ENCODE measurements at places on chromosomes 5 and 9. TPM values are rescaled to one million over a fixed set of nuclear protein-coding genes. Genes with fewer than 3 reads are reported as not detected.

DNA sequence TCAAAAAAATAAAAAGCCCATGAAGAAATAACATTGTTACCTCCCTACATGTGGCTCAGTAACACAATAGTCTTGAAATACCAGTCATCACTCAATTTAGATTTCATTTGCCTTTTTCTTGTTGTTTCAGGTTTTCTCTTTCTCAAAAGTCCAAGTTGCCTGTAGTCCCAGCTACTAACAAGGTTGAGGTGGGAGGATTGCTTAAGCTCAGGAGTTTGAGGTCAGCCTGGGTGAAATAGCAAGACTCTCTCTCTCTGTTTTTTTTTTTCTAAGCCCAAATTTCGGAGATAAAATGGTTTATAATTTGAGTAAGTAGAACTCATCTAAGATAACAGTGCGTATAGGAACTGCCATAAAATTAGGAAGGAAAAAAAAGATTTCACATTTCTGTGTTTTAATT, 17.5 kb upstream of the NDUFS4 start:
- no peak for DNase-seq

GRCh38 chr9:136542241-136543040, 3.4 kb downstream of the NOTCH1 start:
- no peak for DNase-seq

GRCh38 chr5:30908356-30908755, 285.1 kb upstream of the CDH6 start:
- no peak for DNase-seq

DNA sequence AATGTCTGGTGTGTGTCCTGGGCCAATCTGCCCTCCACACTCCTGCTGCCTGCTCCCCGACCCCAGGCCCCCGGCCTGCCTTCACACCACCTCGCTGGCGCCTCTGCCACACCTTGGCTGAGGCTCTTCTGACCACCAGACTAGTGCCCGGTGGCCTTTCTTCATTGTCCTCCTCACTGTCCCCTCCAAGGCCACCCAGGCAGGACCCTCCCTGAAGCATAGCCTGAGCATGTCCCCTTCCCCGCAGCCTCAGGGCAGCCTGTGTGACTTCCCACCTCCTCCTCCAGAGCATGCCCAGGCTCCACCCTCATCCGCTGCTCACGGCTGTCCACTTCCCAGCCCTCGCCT, 154.6 kb downstream of the OLFM1 start:
- no peak for DNase-seq

- peak; percentile 30 for DNase-seq
These were observed 163.9 kb upstream of the CLINT1 start for GRCh38 chr5:158022837-158023236.

DNA sequence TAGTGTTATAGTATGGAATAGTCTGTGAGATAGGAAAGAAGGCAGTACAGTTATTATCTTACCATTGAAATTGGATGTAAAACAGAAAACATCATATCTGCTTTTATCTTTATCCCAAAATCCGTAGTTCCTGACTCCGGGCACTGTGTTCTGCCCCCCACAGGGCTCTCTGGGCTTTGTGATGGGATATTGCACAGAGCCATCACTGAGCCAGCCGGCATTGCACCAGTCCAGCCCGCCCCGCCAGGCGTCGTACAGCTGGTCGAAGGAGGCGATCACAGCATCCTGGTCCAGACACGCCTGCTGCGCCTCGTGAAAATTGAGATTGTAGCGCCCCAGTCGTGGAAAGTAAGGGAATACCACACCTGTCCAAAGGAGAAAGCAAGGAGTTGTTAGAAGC, 76.4 kb downstream of the HAPLN1 start:
- no peak for DNase-seq

PCDHB10 gene
- 1.2 TPM for total RNA-seq

AIF1L gene
- total RNA-seq: 17.7 TPM

CORO2A gene
- 2.0 TPM for total RNA-seq
